ENCODE measurements at places on chromosomes 1 and 21.
A peak's percentile ranks its signal among the peaks of the same experiment; 100 is the strongest.

DNA sequence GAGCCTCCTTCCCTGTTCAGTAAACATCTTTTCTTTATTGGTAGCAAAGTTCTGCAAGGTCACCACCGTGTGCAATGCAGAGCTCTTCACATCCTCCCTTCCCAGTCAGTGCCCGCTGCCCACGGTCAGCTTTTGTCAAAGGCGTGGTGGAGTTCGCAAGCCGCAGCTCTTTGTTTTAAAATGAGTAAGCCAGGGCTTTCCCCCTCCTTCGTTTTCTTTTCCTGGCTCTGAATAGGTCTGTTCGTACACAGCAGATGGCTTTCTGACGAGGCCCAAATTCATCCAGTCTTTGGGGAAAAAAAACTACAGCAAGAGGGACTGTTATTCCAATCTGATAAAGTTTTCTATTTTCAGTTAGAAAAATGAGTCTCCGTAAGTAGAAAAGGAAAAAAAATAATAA, 153.2 kb downstream of the LRIG2 start:
- DNase-seq = no peak

DNA sequence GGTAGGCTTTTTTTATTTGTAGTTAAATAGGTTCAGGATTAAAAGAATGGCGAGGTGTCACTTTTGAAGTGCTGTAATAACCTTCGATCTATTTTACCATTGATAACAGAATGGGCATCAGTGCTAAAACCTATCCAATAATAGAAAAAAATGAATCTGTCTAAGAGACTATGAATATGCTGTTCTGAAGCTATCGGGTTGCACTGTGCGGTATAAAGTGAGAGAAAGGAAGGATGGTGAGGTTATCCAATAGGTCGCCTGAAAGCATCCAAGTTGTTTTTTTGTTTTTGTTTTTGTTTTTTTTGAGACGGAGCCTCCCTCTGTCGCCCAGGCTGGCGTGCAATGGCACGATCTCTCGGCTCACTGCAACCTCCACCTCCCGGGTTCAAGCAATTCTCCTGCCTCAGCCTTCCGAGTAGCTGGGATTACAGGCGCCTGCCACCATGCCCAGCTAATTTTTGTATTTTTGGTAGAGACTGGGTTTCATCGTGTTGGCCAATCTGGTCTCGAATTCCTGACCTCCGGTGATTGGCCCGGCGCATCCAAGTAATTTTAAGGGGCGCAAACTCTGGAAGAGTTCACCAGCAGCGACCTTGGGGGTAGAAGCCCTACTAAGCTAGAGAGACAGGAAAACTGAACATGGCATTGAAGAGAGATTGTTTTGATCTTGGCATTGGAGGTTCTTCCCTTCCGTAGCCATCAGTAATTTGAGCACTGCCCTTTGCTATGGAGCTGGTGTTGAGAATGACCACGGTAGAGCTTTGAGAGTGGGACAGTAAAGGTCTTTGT, 8.7 kb upstream of the MDM4 start:
- DNase-seq = no peak

- DNase-seq = no peak
These were observed 70.3 kb downstream of the MAP10 start for GRCh38 chr1:232875536-232875935.

DNA sequence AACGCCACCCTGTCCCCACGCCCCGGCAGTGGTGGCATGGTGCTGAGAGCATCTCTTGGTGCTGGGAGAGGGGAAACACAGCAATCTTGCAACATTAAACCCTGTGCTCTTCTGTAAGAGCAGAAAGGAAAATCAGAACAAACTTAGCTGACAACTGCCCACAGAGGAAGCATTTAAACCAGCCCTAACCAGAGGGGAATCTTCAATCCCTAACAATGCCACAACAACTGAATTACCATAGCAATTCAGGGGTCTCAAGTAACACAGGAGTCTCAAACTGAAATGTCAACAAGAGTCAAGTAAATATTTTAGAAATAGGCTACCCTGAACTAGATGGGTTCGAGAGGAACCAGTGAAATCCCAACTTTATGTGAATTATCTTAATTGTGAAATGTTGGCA, 1983.6 kb downstream of the NCAM2 start:
- DNase-seq = no peak

DNA sequence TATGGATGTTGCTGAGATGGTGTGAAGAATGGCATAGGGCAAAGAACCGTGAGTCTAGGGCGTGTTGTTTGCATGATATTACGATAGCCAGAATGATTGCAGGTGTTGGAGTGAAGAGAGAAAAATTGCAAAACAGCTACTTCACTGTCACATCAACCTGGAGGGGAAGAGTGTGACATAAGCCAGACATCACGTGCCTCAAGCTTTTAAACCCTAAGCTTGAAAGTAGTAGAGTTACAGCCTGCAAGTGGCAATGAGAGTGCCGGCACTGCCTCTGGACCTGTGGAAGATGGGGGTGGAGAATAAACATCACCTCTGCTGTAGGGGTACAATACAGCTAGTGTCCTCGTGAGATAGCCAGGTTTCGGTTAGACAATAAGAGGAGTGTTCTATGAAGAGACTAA, 11.1 kb downstream of the EEIG2 start:
- DNase-seq = no peak

- DNase-seq = peak; percentile 67
These were observed 794 bp upstream of the TOR3A start for GRCh38 chr1:179080866-179081686.

DNA sequence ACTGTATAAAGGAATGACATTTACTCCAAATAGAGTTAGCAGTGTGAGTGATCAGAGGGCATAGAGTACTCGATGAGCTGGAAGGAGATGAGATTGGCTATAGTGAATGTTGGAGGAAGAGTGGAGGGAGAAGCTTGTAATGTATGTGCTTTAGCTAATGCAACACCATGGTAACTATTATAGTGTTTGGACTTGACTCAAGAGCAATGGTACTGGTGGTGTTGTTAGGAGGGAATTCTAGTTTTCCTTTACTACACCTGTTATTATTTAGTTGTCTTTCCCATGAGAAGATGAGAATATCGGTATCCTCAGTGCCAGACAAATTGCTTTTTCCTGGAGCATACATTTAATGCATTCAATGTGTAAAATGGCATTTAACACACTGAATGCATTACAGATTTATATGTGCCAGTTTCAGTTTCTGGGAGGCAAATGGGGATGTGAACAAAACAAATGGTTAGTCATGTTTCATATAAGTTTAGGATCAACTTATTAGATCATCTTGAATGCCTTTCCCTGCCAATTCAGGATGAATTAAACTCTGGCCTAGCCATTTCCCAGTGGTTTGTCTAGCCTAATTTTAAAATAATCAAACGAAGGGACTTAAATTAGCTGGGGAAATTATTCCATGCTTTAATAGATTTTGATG, 291.1 kb upstream of the ADAMTS5 start:
- no peak for DNase-seq

DNA sequence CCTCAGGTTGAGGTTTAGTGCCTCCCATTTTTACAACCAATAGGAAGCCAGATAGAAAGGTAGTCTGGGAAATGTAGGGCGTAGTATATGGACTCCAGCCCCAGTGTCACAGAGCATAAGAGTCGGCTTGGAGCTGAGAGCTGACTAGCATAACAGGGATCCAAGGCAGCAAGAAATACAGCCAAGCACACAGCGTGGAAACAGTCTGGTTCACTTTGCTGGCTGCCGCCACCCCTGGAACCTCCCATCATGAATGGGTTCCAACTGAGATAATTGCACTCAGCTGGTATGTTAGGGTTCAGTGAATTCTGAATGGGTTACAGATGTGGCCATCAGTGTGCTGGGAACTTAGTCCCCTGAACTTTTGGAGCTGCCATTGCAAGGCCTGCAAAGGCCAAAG, 76.7 kb upstream of the GPR88 start:
- DNase-seq = no peak

GRCh38 chr1:25131794-25132193, 100.5 kb downstream of the SYF2 start:
- no peak for DNase-seq

- peak; percentile 20 for DNase-seq
These were observed 13.4 kb upstream of the PIAS3 start for GRCh38 chr1:145871994-145872924.

DNA sequence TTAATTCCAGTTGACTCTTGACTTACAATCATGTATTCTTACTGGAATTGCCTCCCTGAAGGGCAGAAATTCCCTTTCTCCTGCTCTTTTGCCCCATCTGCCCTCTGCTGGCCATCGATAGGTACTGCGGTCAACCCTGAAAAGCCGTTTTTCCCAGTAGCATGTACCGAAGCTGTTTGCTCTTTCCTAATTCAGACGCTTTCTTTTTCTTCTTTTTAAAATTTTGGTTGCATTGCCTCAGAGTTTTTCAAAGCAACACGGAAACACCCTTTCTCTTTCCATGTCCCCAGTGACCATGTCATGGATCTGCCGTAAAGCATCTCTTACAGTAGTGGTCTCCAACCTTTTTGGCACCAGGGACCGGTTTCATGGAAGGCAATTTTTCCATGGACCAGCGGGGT, 164.2 kb upstream of the C1orf21 start:
- DNase-seq = peak; percentile 12

- DNase-seq = no peak
These were observed 5.2 kb downstream of the KCNQ4 start for GRCh38 chr1:40788561-40789341.

- no peak for DNase-seq
These were observed 249.1 kb upstream of the POGK start for GRCh38 chr1:166590161-166590560.

DNA sequence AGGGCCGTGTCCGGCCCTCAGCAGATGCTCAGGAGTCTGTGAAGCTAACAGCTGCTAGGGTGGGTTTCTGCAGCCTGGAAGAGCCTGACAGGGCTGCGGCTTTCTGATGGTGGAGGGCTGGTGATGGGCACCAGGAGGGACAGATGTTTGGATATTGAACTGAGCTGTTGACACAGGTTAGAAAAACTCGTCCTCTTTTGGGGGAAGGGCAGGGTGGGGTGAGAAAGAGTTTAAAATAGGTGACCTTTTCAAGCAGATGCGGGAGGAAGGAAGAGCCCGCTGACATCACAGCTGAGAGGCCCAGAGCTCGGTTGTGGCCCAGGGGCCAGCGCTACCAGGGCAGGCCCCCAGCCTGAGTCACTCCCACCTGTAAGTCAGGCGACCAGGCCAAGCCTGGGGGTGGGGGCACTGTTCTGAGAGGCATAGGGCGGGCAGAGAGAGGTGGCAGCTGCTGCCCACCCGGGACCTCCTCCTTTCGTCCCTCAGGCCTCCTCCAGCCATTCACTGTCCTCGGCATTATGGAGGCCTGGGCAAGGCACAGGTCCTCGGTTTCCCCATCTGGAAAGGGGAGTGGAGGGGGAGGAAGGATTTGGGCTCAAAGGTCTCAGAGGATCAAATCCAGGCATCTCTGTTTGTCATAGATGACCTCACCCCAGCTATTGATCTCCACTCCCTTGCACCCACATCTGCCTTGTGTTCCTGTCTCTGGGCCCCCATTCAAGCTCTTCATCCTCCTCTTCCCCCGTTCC, 32.3 kb upstream of the ID3 start:
- DNase-seq = no peak

GRCh38 chr1:96409689-96410088, 311.9 kb upstream of the PTBP2 start:
- DNase-seq = no peak

DNA sequence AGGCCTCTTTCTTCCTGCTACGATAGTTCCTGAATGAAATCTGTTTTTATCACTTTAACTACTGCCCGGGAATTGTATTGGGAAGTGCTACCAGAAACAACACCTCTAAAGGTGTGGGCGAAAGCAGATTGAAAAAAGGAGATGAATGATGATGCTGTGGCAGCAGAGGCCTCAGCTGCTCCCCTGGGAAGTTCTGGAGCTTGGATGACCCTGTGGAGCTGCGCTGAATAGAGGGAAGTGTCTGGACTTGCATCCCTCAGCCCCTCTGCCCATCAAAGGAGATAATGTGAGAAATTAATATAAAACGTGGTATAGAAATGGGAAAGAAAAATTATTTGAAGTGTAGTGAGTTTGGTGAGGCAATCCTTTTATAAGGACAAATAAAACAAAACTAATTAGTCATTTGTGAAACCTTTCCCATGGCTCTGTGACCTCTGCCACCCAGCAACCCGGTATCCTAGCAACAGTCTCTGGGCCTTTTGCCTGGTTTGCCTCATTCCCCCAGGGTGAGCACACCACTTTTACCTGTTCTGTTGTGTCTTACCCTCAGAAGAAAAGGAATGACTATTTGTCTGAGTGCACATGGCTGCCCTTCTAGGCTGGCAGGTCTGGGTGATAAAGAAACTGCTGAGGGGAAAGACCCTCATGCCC, 21.3 kb downstream of the OVAAL start:
- DNase-seq = no peak

GRCh38 chr1:24119489-24119858, 7.5 kb upstream of the MYOM3 start:
- DNase-seq = no peak

- DNase-seq = no peak
These were observed 11.3 kb downstream of the CDK18 start for GRCh38 chr1:205515781-205516253.

DNA sequence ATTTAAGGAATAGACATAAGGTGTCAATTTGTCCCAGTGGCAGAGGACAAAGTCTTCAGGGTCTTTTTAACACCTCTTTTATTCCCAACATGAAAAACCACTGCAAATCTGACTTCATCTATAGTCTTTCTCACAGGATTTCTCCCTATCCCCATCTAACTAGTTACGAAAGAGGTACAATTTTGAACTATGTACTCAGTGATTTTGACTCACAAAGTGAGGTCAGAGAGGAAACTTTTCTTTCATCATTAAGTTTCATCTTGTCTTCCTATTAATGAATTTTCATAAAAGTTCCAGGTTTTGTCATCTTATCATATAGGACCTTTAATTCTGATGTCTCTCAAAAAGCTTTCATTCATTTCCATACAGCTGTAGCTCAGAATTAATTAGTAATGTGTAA, 63.3 kb downstream of the ASH1L start:
- DNase-seq = no peak

GRCh38 chr1:213176341-213176740, 125.3 kb downstream of the RPS6KC1 start:
- DNase-seq = no peak

DNA sequence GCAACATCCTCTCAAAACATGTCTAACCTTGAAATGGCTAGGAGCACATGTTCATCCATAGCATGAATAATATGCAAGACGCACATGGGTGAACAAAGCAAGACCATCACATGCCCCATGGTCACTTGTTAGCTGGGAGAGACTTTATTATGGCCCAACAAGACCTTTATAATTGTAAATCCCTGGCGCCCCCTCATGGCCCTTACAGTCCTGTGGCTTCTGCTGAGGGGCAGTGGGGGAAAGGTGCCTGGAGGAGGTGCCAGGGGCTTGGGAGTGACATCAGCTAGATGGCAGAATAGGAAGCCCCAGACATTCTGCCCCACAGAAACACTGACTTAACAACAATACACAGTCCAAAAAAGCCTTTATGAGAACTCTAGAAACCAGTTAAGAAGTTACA, 51.7 kb downstream of the CSMD2 start:
- DNase-seq = no peak

DNA sequence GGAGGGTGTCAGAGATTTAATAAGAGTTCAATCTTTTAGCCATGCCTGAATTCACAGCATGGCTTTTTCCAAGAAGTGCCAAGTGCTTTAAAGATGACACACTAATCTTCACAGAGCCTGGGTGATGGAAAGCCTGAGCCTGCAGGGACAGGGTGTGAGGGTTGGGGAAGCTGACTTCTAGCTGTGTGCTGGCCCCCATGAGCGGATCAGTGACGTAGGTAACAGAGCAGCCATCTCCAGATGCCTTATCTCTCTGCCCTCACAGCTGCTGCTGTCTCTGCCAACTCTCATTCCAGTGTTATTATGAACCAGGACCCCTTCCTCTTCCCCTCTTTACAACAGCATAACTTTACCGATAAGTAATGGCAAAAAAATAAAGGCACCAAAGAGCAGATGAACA, 30.6 kb downstream of the FAM78B start:
- no peak for DNase-seq

Data from central memory CD4-positive, alpha-beta T cell (primary cell).